Neural crest cell (in vitro differentiated cells): ENCODE measurements at places on chromosomes 4 and X. TPM values are rescaled to one million over a fixed set of nuclear protein-coding genes. Genes with fewer than 3 reads are reported as not detected.

Gene CPE
- 65.2 and 68.8 TPM in 2 replicates for total RNA-seq

DNA sequence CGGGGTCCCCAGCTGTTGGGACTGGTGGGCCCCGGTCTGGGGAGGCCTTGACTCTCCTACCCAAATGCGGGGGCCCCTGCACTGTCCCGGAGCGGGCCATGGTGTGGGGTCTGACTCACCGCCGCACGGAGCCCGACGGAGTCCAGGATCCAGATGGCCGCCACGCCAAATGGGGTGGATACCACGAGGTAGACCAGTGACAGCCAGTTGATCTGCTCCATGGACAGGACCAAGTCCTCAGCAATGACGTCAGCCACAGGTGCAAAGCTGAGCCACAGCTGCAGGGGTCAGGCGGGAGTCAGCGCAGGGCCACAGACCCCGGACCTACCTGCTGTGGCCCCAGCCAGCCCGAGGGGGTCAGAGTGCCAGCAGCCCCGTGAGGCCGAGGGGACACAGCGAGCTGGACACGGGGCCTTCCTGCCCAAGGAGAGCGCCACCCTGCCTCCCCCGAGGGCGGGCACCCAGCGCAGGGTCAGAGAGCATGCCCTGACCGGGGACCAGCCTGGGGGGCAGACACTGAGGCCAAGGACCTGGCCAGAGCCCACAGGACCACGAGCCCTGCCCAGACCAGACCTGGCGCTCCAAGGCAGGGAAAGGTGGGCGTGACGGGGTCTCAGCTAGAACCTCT is 2.4 kb downstream of the SLC49A3 start:
- no peak for DNase-seq

DNA sequence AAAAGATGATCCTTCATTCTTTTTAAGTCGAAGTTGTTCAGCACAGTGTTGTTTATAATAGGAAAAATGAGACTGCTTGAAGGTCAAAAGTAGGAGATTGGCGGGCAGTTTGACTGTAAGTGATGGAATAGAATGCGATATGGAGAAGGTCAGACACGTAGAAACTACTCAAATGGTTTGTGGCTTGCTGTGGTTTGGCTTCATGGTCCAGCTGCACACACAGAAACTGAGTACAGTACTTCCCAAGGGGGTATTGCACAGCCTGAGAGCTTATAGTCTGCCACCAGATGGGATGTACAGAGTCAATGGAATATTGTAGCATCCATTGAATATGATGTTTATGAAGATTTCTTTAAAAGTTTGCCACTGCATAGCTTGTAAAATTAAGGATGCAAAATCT is 41.1 kb upstream of the DKK2 start:
- no peak for DNase-seq

DNA sequence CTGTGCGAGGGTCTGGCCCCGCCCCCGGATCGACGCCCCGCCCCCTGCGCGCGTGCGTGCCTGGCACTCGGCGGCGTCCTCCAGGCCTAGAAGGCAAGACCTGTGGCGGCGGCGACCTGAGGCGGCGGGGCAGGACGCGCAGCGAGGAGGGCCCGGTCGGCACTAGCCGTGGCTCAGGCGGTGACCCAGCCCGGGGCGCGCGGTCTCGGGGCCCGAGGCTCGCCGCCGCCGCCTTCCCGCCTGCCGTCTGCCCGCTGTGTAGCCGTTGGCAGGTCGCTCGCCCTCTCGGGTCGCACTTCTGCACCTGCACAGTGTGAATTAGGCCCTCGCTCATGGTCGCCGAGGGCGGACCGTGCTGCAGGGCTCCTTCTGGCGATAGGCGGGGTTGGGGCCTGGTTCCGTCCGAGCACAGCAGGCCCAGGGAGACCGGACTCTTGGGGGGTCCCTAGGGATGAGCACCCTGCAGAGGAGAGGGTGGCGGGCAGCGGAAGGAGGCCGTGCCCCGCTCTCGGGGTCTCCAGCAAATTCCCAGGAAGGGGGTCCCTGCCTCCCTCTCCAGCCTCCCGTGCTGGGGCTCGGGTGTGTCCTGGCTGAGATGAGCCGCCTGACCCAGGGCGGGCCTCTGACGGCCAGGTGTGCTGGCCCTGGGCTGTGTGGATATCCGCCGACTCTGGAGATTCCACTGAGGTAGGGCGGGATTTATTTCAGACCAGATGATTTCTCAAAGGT is 557 bp upstream of the FAM53A start:
- no peak for DNase-seq

GRCh38 chr4:35105486-35105885 is 1138.8 kb downstream of the ARAP2 start:
- DNase-seq: no peak

DNA sequence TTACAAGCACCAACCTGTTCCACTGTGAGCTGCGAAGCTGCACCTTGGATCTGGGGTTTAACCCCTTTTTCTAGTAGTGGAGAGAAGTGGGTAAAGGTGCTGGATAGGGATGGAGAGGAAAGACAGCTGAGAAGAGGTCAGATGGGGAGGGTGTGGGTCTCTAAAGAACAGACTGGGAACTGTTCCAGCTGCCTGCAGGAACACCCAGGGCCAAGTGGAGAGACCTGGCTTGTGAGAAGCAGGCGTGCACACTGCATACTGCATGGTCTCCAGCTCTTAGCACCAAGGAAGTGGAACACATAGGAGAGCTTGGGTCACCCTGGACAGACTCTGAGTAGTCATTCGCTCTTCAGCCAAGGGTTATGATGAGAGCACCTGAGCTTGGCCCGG is 16.1 kb downstream of the BCOR start:
- no peak for DNase-seq

- no peak for DNase-seq
Observed at GRCh38 chr4:188023682-188024081, 28.1 kb downstream of the ZFP42 start.

- no peak for DNase-seq
Observed at GRCh38 chrX:83984961-83985360, 124.0 kb downstream of the CYLC1 start.

GRCh38 chr4:112287258-112287989 is 1.7 kb upstream of the TIFA start:
- DNase-seq: no peak

DNA sequence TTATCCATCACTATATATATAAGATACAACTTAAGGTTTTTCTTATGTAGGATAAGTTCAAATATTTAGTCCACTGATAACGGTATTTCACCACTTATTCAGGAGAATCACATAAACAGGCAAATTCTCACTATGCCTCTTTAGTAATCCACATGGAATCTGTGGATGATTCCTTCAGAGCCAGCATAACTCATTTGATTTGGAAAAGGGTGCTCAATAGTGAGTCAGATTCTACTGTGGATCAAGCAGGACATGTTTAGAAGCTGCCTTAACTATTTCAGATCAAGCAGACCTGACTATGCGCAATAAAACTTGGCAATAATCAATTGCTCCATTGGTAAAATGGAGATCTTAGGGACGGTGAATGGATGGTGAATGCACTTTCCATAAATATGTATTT is 184.1 kb downstream of the CBR4 start:
- no peak for DNase-seq

DNA sequence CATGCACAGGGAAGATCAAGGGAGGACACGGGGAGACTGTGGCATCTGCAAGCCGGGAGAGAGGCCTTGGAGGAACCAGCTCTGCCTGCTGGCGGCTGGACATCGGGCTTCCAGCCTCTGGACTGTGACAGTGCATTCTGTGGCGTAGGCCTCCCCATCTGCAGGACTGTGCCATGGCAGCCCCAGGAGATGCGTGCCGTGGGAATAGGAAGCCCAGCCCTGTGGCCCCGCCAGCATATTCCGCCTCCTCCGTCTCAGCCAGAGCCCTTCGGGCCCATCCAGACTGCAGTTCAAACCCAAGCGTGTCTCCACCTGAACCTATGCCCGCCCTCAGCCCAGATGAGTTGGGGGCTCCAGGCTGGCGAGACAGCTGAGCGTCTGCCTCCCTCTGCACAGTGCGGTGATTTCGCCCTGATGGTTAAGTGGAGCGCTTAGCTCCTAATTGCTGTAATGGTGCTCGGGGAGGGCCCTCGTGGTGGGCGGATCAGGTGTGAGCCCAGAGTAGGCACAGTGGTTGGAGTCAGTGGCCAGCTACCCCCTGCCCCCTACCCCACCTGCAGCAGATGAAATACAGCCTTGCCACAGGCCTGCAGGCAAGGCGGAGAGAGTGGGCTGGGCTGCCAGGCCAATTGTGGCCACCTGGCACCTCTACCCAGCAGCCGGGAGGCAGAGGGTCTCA is 133.9 kb downstream of the HMX1 start:
- no peak for DNase-seq

- no peak for DNase-seq
Observed at GRCh38 chr4:75708218-75708691, 16.1 kb upstream of the USO1 start.

DNA sequence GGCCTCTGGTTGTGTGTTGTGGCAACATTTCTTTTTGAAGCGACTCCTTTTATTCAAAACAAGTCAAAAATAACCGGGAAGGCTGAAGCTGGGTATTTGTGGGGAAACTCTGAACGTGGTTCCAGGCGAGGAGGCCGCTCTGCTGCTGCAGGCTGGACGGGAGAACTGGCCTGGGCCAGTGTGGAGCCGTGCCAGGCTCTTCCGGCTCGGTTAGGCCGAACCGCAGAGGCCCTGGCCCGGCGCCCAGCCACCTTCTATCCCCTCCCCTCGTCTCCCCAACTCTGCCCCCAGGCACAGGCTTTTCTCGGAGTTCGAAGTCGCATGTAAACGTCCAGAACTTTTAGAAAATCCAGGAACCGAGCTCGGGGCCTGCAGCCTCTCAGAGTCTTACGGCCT is 2.4 kb upstream of the BCOR start:
- DNase-seq: no peak

- no peak for DNase-seq
Observed at GRCh38 chrX:131762802-131763234, 218.9 kb downstream of the OR13H1 start.
